ENCODE measurements at places on chromosomes 4 and X. TPM values are rescaled to one million over a fixed set of nuclear protein-coding genes. Genes with fewer than 3 reads are reported as not detected.

- DNase-seq = no peak
Measured at GRCh38 chr4:127521463-127521862, 111.3 kb upstream of the INTU start.

Gene SRPX
- 59.0 TPM for total RNA-seq

DNA sequence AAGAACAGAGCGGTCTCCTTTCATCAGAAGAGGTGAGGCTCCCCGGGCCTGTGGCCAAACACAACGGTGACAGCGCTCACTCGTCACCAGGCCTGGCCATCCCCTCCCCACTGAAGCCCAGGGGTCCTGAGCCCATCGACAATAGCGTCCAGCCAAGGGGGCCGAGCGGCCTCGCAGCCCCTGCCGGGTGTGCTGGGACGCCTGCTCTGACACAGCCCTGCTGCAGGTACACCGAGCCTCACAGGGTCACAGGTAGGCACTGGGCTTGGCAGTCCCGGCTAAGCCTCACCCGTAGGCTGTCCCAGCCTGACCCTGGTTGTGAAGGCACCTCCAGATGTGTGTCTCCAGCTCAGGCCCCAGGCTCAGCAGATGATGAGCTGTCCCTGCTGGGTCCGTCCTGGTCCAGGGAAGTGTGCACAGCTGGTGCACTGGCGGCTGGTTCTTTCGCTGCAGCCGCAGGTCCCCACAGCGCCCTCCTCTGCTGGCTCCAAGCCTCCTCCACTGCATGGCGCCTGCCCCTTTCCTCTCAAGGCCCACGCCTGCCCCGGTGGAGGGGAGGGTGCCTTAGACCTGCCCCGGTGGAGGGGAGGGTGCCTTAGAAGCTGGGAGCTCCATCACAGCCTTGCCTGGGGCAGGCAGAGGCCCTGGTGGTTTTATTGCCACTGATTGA, 21.5 kb downstream of the UVSSA start:
- peak; percentile 41 for DNase-seq

GRCh38 chr4:99321241-99322191, at the start of gene ADH1B:
ADH1B (minus strand) TSS chr4:99321401; CDS start chr4:99321331, 70 bp downstream.
- no peak for DNase-seq

- no peak for DNase-seq
Measured at GRCh38 chr4:83192634-83193033, 78.1 kb upstream of the PLAC8 start.

- no peak for DNase-seq
Measured at GRCh38 chr4:41994461-41994985, 4.2 kb downstream of the SLC30A9 start.

DNA sequence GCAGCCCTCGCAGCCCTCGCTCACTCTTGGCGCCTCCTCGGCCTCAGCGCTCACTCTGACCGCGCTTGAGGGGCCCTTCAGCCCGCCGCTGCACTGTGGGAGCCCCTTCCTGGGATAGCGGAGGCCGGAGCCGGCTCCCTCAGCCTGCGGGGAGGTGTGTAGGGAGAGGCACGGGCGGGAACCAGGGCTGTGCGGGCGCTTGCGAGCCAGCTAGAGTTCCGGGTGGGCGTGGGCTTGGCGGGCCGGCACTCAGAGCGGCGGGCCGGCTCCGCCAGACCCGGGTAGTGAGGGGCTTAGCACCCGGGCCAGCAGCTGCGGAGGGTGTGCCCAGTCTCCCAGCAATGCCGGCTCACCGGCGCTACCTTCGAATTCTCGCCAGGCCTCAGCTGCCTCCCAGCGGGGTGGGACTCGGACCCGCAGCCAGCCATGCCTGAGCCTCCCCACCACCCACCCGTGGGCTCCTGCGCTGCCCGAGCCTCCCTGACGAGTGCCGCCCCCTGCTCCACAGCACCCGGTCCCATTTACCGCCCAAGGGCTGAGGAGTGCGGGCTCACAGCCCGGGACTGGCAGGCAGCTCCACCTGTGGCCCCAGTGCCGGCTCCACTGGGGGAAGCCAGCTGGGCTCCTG, 1.4 kb upstream of the AADAT start:
- peak; percentile 49 for DNase-seq

DNA sequence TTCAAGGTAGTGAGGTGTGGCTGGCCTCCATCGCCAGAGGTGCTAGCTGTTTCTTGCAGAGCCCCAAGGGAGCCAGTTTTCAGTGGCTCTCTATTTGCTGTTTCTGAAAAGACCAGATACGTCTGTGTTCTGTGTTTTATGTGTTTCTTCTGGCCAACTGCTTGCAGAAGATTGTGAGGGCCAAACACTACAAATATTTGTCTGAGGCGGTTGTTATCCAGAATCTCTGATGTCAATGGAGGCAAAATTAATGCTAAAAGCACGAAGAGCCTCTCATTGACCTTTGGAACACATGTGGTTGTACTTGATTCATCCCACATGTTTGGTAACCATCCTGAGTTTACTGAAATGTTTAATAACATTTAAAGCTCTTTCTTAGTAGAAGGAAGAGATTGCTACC, 113.9 kb downstream of the CT47B1 start:
- no peak for DNase-seq

DNA sequence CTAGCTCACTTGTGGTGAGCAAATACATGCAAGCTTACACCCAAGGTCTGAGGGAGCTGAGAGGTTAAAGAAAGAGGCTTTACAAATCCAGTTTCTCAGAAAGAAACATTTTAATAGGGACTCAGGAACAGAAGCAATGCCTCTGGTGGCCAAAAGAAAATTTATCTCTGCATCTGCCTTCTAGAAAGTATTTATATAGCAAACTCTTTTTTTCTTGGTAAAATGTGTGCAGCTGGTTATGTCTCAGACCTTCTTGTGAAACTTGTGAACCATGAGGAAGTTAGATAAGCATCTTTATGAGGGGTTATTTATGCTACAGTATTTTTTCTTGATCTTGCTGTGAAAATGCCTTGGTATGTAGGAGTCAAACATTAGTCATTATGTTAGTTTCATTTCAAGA, 48.5 kb upstream of the CYSLTR1 start:
- no peak for DNase-seq

DNA sequence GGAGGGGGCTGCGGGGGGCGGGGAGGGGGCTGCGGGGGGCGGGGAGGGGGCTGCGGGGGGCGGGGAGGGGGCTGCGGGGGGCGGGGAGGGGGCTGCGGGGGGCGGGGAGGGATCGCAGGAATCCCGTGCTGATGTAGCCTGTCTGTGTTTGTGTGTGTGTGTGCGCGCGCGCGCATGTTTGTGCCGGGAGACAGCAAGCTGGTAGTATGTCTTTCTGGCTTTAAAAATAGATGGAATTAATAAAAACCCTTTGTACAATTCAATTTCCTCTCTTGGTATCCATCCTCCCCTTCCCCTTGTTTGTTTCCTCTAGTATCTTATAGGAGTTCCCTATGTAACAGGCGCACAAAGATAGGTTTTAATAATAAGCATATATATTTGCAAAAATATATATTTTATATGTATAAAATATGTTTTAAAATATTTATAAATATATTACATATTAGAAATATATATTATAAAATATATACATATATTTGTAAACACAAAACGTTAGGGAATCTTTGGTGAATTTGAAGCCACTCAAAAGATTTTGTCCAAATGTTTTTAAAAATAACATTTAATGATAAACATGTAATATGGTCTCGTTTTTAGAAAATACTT, 782 bp downstream of the ARHGAP24 start:
- peak; percentile 60 for DNase-seq

Gene DMP1
- not detected for total RNA-seq

GRCh38 chr4:167424341-167425256, 190.3 kb upstream of the SPOCK3 start:
- DNase-seq = peak; percentile 34

DNA sequence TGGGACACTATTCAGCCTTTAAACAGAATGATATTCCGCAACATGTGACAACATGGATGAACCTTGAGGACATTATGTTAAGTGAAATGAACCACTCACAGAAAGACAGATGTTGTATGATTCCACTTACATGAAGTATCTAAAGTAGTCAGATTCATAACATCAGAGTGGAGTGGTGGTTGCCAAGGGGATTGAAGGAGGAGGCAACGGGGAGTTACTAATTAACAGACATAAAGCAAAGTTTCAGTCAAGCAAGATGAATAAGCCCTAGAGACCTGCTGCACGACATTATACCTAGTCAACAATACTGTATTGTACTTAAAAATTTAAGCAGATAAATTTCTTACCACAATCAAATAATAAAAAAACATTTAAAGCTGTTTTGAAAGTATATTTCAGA, 105.0 kb upstream of the NR0B1 start:
- DNase-seq = no peak

DNA sequence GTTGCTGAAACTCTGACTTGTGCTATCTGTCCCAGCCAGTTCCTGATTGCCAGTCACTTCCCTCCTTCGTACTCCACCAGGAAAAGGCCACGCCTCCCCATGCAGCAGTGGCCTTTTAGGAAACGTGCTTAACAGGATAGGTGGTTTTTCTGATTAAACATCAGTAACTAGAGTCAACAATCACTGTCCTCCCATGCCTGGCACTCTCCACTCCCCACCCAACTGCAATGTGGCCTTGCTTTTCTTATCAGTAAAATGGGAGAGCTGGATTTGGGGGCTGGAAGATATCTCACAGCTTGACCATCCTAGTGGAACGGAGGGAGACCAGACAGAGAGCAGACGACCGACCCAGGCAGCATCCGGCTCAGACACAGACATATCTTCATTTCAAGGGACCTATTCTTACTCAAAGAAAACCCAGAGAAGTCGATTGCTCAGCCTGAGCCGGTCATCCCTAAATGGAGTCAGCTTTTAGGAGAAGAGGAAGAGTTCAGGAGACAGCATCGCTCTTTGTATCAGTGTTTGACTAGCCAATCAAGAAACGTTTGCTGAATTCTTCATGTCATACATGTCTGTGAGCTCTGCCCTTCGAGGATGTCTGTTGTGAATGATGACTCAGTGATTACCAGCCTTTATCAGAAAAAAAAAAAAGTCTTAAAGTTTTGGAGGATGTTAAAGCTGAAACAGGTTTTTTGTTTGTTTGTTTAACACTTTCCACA, 12.7 kb upstream of the UBA6 start:
- no peak for DNase-seq

DNA sequence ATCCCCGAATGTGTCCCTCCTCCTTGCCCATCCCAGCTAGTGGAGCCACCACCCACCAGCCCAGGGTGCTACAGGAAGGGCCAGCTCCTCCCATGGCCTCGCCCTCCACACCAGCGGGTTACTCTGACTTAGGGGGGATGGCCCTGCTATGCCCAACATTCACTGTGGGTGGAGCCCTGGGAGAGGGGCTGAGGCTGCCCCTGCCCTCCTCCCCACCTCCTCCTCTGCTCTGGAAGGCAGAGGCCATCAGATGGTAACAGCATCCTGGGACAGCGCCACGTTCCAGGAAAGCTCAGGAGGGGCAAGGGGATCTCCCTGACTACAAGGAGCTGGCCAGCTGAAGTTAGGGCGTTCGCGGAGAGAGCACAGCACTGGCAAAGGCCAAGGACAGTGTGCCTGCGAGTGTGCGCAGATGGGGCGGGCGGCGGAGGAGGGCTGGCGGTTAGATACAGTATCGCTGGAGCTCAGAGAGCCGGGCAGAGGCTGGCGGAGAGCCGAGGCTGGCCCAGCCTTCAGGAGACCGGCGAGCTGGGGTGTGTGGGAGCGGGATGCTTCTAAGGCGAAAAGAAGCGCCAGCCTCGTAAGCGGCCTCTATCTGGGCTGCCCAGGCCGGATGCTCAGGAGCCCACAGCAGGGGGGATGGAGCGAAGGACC, 1.5 kb downstream of the JAKMIP1 start:
- no peak for DNase-seq

GRCh38 chrX:74230094-74230493, 73.9 kb upstream of the ZCCHC13 start:
- no peak for DNase-seq

Gene TMEM192
- 23.3 TPM for total RNA-seq

GRCh38 chrX:53481816-53482465, 47.8 kb upstream of the HSD17B10 start:
- DNase-seq = peak; percentile 44

DNA sequence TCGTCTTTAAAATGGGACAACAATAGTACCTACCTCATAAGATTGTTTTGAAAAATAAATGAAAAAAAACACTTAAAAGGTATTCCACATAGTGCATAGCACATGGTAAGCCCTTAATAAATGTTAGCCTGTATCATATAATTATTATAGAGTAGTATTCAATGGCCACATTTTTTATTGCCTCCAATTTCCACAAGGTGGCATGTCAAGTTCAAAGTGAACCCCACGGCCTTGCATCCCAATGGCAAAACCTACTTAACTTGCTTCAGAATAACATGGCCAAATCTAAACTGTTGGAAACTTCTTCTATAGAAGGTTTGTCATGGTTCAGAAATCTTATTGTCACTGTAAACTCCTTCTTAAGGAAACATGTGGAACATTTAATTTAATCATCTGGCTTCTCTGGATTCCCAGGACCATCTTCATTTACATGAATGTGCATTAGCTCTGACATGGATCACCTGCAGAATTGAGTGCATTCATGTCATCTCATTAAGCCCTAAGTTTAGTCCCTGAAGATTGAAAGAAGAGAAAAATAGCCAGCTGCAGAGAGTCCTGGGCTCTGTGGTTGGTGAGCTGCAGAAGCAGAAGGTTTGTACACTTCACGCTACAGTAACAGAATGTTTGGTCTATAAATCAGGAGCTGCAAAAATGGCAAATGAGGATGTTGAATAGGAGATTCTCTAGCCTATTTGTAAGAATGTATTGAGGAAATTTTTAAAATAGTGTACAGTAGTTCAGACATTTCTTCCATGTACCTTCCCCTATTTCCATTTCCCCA, 61.0 kb downstream of the ANXA3 start:
- no peak for DNase-seq

- no peak for DNase-seq
Measured at GRCh38 chr4:1976416-1977352, 32.1 kb downstream of the NELFA start.

DNA sequence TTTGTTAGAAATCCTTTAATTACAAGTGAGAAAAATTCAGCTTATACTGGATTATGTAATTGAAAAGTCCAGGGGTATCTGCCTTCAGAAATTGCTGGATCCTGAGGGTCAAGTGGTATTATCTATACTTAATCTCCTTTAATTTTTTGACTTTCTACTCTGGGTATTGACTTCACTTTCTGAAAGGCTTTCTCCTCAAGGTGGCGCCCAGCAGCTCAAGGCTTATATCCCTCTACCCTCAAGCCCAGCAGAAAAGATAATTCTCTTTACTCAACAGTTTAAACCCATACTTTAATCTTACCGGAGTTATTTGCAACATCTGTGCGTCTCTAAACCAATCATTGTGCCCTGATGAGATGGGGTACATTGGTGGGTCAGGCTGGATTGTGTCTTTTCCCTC, 129.5 kb downstream of the LARP7 start:
- no peak for DNase-seq

Gene GLRA2
- total RNA-seq = not detected

GRCh38 chr4:7462509-7462971, 27.8 kb upstream of the PSAPL1 start:
- no peak for DNase-seq
